CD4-positive, alpha-beta T cell treated with Interleukin-10 for 1 hour (primary cell): ENCODE measurements at places on chromosomes 1 and 21.

DNA sequence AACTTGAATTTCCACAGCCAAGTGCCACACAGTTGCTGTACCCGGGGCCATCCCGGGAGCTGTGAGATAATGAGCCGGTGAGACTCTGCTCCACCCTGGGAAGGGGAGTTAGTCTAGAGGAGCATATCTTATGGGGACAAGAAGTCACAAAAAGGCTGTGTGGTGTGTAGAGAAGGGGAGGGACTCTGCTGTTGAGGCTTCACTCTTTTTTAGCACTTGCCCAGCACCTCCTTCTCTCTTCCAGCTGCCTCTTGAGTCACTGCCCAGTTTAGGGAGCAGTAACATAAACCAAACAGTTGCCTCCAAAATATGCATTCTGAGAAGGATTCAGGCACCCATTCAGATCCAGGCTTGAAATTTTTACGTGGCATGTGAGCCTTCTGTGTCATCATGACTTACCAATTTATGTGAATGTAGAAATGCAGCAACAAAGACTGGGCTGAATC, 744 bp upstream of the WDR26 start:
- DNase-seq: peak; percentile 18

- no peak for DNase-seq
Observed at GRCh38 chr1:247324204-247324787, 7.4 kb downstream of the ZNF496 start.

DNA sequence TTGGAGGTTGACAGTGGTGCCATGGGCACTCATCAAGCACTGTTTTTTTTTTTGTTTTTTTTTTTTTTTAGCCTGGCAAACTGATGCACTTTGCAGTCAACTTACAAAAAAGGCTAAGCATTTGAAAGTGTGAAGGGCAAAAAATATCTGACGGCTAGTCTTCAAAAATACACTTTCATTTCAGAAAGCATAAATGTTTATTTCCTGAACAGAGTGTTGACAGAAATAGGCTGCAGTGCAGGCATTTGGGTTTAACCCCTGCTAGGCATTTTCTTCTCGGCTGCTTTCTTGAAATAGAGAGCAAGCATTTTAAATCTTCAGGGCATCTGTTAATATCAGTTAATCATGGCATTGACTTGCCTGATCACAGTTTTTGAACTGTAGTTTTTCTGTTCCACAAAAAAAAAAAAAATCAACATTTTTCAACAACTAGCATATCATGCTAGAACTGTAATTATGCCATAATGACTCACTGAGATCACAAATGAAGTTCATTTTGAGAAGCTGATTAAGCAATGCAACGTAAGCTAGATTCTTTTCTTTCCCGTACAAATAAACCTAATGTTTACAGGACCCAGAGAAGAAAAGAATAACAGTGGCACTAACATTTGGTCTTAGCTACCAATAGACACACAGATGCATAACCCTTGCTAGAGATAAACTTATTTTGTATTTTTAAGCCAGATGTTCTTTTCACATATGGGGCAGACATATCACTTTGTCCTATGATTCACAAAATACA, 100.4 kb upstream of the USH2A start:
- DNase-seq: no peak

DNA sequence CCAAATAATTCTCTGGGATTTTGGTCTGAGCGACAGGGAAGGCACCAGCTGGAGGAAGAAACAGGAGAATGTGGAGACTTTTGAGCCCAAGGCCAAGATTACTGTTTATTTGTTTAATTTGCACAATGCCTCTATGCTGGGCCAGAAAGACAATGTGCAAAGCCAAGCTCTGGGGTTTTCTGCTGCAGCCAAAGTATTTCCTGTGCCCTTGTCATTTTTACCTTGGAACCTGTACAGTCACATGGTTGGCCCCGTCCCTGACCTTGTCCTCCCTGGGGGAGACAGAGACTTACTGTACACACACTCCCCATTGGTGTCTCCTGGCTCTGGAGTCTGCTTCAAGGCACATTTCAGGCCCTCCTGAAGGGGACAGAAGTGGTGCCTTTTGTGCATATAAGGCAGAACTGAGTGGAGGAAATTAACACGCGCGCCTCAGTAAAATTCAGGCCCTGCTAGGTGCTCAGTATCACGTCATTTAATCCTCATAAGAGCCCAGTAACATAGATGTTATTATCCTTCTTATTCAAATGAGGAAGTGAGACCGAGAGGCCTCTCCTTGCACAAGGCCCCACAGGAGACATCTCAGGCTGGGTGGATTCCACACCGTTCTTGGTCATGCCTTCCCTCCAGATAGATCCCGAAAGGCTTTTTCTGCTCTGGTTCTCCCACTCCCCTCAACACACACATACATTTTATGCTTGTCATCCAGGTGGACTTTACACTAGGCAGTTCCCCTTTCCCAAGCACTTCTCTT, 21.1 kb downstream of the C1orf115 start:
- no peak for DNase-seq

- no peak for DNase-seq
Observed at GRCh38 chr1:241817956-241818612, 29.9 kb upstream of the EXO1 start.

GRCh38 chr21:34599534-34600101, 15.3 kb downstream of the RCAN1 start:
- no peak for DNase-seq

DNA sequence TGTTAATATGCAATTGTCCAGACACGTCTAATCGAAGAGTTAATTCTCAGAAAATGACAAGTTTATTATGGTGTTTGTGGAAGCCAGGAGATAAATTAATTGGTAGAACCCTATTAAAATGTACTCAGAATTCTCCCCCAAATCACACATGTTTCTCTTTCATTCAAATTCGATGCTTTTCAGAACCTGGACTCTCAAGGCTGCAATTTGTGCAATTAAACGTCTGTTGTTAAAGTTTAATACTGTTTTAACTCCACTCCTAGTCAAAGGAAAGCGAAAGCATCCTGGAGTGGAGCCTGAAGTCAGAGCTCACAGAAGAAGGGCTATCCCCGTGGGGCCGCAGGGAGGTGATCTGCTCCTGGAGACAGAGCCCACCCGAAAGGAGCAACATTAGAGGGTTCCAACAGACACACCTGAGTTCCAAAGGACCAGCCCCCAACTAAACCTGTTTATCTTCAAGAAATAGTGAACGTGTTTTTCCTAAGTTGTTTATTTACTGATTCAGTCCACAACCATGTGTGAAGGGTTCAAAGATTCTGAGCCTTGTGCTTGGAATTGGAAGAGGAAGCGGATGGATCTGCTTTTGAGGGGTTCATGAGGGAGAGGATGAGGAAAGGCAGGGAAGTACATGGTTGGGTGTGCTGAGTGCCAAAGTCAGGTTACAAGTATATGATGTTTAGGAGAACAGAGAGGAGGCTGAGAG, 68.0 kb upstream of the AKT3 start:
- DNase-seq: no peak

DNA sequence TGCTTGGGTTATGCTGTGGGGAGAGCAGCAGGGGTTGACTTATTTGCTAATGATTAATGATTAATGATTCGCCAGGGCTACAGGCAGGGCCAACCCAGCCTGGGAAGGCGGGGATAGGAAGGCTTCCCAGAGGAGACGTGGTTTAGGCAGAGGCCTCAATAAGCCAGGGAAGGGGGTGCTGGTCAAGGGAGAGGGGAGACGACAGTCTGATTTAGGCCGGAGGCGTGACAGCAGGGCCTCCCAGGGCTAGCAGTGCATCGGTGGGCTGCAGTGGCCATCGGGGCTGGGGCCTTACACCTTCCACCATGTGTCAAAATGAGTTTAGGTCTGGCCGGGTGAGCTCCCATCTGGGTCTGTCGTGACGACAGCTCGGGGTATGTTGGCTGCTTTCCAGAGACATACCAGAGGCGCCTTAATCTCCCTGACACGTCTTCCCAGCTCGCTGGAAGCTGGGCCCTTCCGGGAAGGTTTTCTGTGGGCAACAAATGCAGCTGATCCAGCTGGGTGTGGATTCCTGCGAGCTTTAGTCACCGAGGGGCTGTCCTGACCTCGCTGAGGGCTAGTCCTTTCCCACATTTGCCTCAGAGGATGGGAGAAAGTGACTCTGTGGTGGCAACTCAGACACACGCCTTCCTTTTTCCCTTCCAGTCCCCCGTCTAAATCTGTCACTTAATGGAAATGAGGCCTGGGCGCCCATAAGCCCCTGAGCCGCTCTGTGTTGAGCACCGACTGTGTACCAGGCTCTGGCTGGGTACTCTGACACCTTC, 3.7 kb upstream of the SLC1A7 start:
- DNase-seq: no peak

DNA sequence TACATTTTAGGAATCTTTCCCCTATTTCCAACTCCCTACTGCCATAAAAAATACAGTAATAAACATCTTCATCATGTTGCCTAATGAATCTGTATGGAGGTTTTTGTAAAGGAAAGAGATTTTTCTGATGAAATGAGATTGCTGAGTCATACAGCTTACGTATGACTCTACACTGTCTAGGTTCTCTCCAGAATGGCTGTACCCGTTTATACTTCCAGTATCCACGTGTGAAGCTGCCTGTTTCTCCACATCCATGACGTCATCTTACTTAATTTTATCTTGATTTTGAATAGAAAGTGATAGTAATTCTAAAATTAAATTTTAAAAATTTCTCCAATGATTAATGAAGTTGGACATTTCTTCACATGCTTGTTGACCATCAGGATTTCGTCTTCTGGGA, 103.7 kb downstream of the COQ8A start:
- no peak for DNase-seq

GRCh38 chr1:72283022-72283306, 625 bp upstream of the NEGR1 start:
- DNase-seq: no peak

- DNase-seq: no peak
Observed at GRCh38 chr1:238111081-238111480, 220.4 kb upstream of the ZP4 start.

DNA sequence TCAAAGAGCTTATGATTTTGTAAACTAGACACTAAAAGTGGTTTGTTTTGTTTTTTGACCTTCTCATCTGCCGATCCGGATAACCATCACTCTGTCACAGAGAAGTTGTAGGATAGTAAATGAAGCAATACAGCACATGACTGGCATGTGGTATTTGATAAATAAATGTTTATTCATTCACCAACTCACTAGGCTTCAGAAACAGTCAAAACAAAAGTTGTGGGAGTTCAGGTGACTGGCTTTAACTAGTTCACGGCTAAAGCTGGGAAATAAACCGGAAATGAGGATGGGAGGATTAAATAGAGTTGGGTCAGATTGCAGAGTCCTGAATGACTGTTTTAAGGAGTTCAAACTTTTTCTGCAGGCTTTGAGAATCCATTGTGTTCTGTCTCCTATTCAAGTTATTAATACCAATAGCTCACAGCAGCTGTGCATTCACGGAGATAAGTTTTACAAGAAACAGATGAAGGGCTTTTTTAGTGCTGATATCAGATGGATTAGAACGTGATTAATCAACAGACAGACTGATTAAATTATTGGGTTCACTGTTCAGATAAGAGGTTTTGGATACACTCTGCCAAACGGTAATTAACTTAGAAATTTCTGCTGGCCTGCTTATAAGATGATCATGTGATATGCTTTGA, 463.3 kb downstream of the DPYD start:
- no peak for DNase-seq

DNA sequence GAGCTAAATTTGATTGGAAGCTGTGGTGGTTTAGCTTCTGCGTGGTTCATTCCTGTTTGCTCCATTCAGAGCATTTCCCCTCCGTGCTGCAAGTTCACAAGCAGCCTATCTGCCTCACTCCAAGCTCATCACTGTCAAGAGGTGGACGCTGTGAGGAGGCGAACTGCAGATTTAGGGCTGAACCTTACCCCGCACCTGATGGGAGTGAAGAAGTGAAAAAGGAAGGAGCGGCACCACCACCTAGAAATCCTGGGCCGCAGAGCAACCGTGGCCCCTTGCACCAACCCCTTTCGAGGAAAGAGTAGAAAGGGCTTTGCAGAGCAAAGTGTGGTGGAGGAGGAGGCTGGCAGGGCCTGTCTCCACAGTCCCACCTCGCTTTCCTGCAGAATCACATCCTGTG, 117.4 kb downstream of the IER5 start:
- no peak for DNase-seq

GRCh38 chr1:64183395-64184002, 19.9 kb upstream of the UBE2U start:
- no peak for DNase-seq

GRCh38 chr1:162003830-162004215, 19.8 kb downstream of the OLFML2B start:
- DNase-seq: no peak

- no peak for DNase-seq
Observed at GRCh38 chr1:172885411-172885810, 165.3 kb downstream of the TNFSF18 start.

GRCh38 chr21:37207441-37208009, 59.6 kb downstream of the VPS26C start:
- DNase-seq: no peak

DNA sequence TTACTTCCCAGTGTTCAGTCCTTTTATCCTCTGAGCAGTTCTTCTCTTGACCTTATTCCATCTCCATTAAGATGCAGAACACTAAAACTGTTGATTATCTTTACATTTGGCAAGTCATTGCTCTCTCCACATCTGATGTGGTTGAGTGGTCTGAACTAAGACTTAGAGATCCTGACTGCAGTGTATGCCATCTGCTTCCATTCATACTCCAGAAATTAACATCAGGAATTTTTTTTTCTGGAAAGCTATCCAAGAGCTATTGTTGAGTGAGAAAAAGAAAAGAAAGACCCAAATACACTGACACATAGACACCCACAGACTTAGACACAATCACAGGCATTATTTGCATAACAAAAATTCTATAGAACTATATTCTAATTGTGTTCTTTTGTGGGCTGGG, 3.7 kb upstream of the TRIM62 start:
- DNase-seq: no peak

GRCh38 chr1:156106624-156107488, 7.7 kb upstream of the LMNA start:
- no peak for DNase-seq

- DNase-seq: no peak
Observed at GRCh38 chr1:47431534-47431933, 6.3 kb upstream of the FOXD2 start.

DNA sequence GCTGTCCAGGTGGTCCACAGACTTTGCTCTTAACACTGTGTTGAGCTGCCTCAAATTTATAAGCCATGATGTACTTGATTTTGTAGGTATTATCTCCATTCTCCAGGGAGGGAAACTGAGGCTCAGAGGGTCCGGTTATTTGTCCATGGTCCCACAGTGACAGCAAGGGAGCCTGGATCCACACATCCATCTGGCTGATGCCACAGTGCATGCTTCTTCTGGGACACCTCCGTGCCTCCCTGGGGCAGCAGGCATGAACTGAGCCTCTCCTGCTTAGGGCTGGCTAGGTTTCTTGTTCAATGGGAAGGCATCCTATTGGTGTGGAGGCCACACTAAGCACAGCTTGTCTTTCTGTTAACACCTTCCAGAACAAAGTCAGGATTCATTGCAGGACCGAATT, 317.3 kb downstream of the AJAP1 start:
- no peak for DNase-seq

GRCh38 chr1:157307491-157307890, 169.3 kb upstream of the ETV3 start:
- no peak for DNase-seq

GRCh38 chr1:244254467-244254866, 197.2 kb downstream of the ADSS2 start:
- peak; percentile 6 for DNase-seq
